ENCODE measurements at places on chromosomes 1 and 21.
A peak's percentile ranks its signal among the peaks of the same experiment; 100 is the strongest.

GRCh38 chr1:29395736-29396437 lies 159.6 kb downstream of the PTPRU start:
- no peak for DNase-seq

GRCh38 chr1:227776331-227776771 lies 39.1 kb upstream of the PRSS38 start:
- DNase-seq = peak; percentile 81

DNA sequence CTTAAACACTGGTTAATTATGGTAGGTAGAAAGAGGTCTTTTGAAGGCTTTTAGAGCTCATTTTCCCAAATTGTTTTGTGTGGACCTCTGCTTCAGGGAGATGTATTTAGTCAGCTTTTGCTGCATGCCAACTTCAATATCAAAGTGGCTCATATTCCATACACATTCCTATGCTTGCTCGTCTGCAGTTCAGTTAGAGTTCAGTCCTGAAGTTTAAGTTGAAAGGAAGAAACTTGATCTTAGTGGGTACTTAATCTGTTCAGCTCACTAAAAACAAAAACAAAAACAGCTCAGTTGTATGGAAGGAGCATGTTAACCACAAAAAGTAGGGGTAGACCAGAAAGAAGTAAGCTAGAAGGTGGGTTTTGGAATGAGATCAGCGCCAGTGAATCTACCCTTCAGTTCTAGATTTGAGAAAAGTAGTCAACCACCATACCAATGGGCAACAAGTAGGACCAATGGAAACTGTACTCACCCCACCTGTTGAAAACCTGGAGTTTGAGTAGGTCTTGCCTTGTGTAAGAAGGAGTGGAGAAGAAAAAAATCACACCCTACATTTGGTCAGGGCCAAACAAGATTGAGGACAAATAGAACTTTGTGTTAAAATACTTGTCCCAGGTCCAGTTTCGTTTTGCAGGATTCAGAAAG lies 58.0 kb downstream of the LEPR start:
- peak; percentile 76 for DNase-seq

DNA sequence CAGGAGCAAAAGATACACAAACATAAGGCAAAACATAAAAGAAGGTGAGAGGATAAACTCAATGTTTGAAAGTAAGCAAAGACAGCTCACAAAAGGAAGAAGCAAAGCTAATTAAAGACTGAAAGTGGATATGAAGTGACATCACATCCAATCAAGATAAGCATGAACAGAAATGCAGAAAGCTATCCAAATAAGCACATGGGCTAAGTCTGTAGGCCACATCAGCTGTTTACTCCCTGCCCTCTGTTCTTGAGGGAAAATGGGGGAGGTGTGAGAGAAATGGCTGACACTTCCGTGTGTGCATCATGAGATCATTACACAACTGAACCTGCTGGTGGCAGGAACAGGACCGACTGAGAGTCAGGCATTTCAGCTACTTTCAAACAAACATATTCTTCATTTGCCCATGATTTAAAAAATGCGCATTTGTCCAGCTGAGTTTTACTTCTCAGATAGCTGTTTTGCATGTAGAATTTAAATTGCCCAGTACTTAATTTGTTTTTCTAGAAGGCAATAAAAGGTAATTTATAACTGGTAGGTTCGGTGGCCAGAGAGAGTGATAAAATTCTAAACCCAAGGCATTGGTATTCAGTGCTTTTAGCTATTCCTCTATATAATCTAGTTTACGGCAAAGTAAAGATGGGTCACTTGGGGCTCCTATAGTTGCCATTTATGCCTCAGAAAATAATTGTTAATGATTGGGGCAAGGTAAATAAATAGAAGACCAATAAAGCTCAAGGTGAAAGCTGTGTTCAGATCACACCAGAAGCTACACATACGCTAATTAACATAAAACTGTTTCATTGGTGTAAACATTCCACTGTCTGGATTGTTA lies 27.2 kb upstream of the MAN1A2 start:
- DNase-seq = peak; percentile 36

GRCh38 chr1:160309185-160309557 lies 24.2 kb upstream of the PEX19 start:
- DNase-seq = peak; percentile 73

DNA sequence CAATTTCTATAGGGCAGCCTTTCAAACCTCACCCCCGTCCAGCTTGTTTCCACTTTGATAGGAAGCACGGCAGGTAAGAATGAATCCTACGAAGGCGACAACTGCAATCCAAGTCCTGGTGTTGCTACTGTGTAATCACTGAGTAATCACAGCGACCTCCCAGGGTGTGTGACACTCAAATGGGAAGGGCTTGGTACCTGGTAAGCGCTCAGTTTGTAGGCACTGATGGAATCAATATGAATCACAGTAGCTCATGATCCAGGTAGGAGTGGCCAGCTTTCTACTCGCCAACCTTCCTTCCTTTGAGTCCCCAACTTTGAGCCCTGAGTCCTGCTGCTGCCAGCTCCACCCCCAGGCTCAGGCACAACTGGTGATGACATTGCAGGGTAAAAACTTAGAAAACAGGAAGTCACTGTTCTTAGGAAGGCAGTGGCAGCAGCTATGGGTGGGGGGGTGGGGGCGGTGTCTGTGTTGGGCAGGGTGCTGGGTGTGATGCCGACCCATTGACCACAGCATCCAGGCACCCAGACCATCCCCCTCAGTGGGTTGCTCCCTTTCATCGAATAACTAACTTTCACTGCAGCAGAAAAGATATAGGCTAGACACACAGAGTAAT lies 70.7 kb downstream of the CD247 start:
- no peak for DNase-seq

DNA sequence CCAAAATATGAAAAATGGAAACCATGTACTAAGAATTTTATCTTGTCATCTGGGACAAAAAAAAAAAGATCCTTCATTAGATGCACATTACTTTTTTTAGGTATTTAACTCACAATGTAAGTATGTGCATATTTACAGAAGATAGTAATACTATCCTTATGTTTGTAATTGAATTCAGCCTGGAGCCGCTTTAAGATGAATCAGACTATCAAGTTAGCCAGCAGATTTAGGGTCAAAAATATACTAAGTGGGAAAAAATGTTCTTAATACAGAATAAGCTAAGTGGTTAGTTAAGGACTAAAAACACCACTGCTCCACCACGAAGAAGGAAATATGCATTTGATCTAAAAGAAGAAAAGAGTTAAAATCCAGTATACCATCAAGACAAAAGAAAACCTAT lies 49.1 kb downstream of the DSCAM start:
- peak; percentile 68 for DNase-seq

- DNase-seq = no peak
Measured at GRCh38 chr1:34612091-34612827, 142.6 kb upstream of the GJB5 start.

DNA sequence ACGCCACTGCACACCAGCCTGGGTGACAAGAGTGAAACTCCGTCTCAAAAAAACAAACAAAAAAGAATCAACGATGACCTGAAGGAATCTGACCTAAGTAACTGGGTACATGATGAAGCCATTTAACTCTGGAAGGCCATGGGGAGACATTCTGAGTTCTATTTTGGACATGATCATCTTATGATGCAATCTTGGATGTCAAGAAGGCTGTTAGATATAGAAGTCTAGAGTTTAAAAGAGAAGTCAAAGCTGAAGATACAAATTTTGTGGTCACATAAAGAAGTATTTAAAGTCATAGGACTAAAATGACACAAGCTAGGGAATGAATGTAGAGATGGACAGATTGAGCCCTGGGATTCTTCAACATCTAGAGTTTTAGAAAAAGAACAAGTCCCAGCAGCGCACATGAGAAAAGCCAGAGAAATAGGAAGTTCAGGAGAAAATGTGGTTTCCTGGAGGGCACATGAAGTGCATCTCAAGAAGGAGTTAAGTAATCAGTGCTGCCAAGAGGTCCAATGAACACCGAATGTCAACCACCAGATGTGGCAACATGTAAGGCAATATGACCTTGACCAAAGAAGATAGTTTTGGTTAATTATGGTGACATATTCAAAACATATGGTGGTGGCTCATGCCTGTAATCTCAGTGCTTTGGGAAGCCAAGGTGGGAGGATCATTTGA lies 26.8 kb downstream of the ELK4 start:
- no peak for DNase-seq

DNA sequence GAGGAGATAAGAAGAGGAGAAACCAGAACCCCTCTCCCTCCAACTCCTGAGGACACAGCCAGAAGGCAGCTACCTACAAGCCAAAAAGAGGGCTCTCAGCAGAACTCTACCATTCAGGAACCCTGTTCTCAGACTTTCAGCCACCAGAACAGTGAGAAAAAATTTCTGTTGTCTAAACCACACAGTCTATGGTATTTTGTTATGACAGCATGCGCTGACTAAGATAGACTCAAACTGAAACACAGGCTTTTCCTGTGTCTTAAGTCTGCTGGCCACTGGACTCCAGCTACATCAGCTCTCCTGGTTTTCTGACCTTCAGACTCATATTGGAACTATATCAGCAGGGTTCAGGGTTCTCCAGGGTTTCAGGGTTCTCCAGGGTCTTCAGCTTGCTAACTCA lies 126.5 kb upstream of the TNFSF4 start:
- peak; percentile 4 for DNase-seq

DNA sequence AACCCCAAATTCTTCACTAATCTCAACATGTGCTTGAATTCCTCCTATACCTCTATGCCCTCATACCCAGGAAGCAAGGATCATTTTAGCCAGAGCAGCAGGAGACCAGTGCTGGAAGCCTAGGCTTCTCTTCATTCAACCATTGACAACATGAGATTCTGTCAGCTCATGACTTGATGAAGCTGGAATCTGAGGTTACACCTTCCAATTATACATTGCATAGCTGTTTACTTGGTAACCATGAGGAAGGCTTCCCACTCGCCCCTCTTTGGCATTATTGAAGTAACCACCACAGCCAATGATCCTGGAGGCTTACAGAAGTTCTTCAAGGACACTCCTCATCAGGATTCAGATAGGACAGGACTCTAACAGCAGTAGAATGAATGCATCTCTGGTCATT lies 160.3 kb downstream of the TPR start:
- DNase-seq = peak; percentile 19

- peak; percentile 78 for DNase-seq
Measured at GRCh38 chr1:53949023-53949990, 3.2 kb downstream of the LRRC42 start.

DNA sequence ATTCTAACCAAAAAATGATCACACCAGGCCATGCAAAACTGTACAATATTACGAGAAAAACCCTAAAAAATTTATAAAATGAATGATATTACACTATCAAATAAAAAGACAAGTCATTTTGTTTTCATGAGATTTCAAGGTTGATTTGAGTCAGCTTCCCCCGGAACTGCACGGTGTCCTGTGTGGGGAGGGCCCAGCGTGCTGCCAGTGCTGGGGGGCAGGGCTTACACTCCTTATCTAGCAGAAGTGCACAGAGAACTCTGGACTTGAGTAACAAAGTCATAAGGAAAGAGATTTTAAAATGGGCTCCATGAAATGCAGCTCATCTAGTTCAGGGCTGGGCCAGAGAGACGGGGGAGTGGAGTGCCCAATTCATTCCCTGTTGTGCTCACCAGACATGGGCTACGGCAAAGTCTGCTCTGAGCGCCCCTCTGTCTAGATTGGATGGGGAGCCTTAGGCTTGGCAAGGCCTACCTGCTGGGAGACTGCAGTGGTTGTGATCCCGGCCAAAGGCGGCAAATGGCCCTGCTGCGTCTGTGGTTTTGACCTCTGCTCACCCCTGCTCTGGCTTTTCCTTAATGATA lies 50.1 kb downstream of the COQ8A start:
- no peak for DNase-seq

- DNase-seq = no peak
Measured at GRCh38 chr1:168572633-168573032, 3.8 kb upstream of the XCL1 start.

- DNase-seq = no peak
Measured at GRCh38 chr1:41535276-41535675, 50.8 kb upstream of the EDN2 start.

GRCh38 chr1:15937706-15938168 lies 38.2 kb downstream of the ZBTB17 start:
- no peak for DNase-seq

- DNase-seq = peak; percentile 58
Measured at GRCh38 chr1:77948841-77949424, 29.9 kb downstream of the FUBP1 start.

- DNase-seq = no peak
Measured at GRCh38 chr1:111909030-111909429, 80.4 kb downstream of the KCND3 start.

DNA sequence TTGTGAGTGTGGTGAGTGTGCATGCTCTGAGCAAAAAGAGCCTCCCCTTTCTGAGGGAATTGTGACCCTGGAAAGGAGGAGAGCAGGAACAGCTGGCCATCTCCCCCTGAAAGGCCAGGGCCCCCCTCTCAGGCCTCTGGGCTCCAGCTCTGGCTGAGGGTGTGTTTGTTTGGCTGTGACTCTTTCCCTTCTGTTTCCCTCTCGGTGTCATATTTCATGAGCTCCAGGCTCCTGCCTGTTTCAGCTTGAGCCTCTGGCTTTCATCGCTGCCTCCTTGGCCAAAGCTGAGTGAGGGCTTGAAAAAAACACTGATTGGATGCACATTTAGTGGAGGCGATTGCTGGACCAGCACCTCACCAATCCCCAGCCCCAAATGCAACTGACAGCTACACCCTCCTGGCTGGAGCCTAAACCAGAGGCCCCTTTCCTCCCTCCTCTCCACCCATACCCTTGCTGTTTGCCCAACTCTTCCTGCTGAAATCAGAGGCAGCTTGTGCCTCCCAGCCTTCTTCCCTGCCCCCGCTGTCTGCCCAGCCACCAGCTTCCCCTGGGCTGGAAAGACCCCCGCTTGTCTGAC lies 64.1 kb downstream of the DDR2 start:
- DNase-seq = peak; percentile 98

DNA sequence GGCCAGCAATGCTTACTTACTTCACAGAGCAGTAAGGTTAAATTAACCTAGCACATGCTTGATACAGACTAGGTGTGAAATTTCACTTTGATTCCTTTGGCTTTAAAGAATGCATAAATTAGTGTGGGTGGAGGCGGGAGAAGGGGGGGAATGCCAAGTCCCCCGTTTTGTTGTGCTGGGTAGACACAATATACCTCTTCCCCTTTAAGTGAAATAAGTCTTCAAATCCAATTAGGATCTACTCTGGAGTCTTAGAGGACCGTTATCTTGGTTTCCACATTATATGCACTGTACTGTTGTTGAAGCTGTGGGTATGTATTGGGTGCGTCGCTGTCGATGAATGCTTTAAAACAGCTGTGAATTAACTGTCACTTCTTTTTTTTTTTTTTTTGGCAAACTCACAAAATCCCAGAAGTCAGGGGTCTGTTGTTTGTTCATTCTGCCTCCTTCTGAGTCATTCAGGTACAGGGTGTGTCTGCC lies 1.6 kb upstream of the S1PR1 start:
- DNase-seq = no peak

- no peak for DNase-seq
Measured at GRCh38 chr1:168420177-168420576, 123.6 kb downstream of the XCL2 start.

DNA sequence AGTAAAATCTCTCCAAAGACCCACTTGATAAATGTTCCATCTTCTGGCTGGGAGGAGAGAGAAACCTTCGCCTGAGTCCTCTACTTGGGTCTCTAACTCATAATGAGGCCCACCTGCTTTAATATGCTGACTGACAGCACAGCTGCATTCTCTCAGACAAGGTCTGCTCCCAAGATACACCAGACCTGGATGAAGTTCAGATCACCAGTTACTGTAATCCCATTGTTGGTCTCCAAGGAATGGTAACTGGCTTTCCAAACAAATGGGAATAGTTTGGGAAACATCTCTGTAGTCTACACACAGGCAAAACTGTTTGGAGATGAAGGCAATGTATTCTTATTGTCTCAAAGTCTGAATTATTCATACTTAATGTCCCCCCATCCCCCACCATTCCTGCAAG lies 27.9 kb upstream of the COL24A1 start:
- no peak for DNase-seq

- DNase-seq = no peak
Measured at GRCh38 chr1:168723000-168723399, 6.0 kb downstream of the DPT start.

GRCh38 chr21:46037331-46038325 lies 56.1 kb downstream of the COL6A1 start:
- no peak for DNase-seq
